Activated CD4-positive, alpha-beta T cell treated with anti-CD3 and anti-CD28 coated beads for 48 hours (primary cell): ENCODE measurements at places on chromosomes 3 and 15.
A peak's percentile ranks its signal among the peaks of the same experiment; 100 is the strongest.

DNA sequence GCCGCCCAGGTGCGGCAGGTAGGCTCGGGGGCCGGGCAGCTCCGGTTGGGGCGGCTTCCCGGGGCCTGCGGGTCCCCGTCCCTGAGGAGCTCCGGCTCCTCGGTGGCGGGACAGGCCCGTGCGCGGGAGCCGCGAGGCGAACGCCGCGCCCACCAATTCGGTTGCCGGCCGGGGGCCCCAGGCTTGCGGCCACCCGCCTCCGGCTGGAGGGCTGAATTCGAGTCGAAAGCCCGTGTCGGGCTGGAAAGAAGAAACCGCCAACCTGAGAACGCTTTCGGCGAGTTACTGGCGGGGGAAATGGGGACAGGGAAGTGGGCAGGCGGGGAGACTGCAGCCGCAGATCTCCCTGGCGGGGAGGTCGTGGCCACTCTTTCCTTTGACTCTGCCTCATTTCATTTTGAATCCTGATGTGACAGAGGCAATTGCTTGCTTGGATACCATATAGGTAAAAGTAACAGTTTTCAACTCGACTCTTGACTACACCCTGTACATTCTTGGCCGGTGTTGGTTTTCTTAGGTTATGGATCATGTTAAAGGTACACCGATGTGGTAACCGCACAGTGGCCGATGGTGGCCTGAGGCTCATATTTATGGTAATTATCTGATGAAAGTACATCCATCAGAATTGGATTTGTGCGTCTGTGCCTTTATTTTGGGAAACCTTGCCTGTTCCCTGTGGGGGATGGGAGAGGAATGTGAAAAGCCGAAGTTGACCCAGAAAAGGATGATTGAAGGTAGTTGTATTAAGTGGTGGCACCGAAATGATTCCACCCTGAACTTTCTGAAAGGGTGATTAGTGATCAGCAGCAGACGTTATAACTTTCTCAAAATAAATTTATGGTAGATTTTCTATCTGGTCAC, 1.7 kb downstream of the B3GNT5 start:
- peak; percentile 38 for DNase-seq

GRCh38 chr3:138774529-138775253, 60.0 kb downstream of the PIK3CB start:
- peak; percentile 37 for DNase-seq

DNA sequence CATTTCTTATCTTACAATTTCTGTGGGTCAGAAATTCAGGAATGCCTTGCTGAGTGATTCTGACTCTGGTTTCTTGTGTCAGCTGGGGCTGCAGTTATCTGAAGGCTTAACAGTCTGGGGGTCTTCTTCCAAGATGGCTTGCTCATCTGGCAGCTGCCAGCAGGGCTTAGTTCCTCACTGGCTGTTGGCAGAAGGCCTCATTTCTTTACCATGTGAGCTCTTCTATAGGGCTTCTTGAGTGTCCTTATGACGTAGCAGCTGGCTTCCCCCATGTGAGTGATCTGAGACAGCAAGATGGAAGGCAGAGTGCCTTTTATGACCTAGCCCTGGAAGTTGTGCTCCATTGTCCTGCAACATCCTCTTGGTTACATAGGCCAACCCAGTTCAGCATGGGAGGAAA, 82.0 kb upstream of the PDZRN3 start:
- DNase-seq = no peak

DNA sequence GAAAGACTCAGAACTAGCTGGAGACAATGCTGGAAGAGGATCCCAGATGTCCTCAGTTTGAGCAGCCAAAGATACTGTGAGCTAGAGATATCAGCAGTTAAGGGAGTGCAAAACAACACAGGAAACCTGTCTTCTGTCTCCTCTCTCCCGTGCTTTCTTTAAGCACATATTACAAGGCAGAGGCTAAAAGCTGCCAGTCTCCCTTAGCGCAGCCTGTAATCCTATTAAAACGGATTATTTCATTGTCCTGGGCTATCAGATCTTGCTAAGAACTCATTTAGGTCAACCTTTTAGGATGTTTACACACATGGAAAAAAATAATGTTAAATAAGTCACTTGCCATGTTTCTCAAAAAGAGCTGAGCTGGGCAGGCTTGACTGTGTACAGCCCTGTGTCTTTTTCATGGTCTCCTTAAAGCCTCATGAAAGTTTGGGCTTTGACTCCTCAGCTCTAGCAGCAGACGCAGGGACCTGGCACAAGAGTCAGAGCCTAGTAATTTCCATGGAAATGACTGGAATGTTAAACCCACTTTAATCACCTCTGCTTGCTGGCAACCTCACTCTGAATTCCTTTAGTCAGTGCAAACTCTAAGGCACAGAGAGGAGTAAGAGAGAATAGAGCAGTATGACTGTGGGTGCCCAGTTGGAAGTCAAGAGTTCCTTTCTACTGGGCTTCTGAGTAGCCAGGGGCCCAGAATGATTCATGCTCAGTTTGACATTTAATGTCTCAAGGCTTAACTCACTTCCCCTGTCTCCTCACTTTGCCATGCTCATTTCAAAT, 491.9 kb downstream of the NTRK3 start:
- DNase-seq = no peak

DNA sequence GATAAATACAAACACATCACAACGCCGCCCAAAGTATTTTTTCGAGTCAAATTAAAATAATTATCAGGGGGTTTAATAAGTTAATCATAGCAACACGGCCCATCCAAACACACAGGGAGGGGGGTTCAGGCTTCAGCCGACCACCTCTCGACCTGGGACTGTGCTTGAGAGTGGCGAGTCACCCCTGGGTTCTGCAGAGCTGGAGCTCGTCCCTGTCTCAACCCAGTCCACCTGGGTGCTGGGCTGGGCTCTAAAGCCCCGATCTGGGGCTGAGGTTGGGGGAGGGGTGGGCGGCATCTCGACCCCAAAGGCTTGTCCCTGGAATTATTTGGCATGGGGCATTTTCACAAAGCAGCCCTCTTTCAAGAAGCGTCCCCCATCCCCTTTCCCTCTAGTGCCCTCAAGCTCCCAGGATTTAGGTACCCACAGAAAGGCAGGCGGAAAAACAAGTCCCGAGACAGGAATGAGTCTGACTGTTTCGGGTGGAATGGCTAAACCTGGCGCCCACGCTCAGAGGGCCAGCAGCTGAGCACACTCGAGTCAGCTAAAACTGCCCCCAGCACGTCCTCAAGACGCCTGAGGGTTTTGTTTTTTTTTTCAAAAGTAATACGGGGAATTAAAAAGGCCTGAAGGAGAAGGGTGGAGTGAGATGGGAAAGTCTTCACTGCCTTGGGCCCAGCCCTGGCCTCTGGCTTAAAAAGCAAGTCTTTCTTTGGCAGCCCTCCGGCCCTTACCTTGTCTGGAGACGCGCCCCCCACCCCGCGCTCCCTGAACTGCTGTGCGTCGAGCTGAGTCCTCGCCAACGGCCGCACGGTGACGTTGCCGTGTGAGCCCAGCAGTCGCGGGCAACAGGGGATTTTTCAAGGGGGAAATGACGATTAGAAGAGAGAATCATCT, 32.5 kb downstream of the NR2F2 start:
- DNase-seq = no peak

DNA sequence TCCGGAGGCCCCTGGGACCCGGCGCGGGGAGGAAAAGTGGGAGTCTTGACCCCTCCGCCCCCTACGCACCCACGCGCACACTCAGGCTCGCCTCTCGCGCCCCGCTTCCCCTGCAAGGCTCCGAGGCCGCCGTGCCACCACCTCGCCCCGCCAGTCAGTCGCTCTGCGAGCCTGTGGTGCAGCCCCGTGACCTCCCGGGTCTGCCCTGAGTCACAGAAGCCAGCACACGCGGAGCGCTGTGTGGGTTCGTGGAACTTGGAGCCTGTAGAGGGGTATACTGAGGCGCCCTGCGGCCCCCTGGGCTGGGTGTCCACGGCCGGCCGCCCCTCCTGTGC, 380 bp upstream of the ALS2CL start:
- peak; percentile 62 for DNase-seq

GRCh38 chr3:124582621-124583395, 147.4 kb upstream of the UMPS start:
- DNase-seq = no peak

DNA sequence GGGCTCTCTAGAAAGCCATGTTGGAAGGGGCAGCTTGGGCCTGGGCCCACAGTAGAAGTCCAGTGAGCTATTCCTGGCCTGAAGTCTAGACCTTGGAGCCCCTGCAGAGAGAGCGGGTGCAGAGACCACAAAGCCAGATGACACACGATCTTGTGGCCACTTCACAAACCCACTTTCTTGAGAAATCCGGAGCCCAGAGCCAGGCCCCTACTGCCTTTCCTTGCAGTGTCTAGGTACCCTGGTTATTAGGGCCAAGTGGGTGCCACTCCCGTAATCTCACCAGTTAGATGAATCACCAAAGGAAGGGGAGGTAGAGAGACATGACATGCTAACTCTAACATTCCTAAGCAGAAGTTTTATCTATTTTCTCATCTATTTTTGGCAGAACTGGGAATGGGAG, 72.5 kb upstream of the ADAMTSL3 start:
- DNase-seq = no peak

GRCh38 chr3:117105686-117106085, 396.1 kb downstream of the TUSC7 start:
- no peak for DNase-seq

DNA sequence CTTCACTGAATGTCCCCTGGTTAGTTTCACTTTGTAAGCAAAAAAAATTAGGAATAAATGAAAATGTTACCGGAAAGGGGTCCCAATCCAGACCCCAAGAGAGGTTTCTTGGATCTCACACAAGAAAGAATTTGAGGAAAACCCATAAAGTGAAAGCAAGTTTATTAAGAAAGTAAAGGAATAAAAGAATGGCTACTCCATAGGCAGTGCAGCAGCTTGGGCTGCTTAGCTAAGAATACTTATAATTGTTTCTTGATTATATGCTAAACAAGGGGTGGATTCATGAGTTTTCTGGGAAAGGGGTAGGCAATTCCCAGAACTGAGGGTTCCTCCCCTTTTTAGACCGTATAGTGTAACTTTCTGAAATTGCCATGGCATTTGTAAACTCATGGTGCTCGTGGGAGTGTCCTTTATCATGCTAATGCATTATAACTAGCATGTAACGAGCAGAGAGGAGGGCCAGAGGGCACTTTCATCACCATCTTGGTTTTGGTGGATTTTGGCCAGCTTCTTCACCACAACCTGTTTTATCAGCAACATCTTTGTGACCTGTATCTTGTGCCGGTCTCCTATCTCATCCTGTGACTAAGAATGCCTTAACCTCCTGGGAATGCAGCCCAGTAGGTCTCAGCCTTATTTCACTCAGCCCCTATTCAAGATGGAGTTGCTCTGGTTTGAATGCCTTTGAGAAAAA, 41.0 kb upstream of the CMSS1 start:
- DNase-seq = no peak

GRCh38 chr3:162022911-162023310, 526.3 kb downstream of the OTOL1 start:
- no peak for DNase-seq

DNA sequence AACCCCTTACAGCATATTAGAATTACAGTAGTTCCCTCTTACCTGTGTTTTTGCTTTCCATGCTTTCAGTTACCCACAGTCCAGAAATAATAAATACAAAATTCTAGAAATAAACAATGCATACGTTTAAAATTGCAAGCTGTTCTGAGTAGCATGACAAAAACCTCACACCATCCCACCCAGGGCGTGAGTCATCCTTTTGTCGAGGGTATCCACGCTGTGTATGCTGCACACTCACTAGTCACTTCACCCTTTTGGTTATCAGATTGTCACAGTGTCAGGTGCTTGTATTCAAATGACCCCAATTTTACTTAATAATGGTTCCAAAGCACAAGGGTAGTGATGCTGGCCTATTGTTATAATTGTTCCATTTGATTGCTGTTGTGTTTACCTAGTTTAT, 72.5 kb upstream of the P3H2 start:
- no peak for DNase-seq

GRCh38 chr3:11558918-11559815, 84.5 kb downstream of the VGLL4 start:
- no peak for DNase-seq

- no peak for DNase-seq
Observed at GRCh38 chr15:77836121-77836692, 203.5 kb upstream of the LINGO1 start.

GRCh38 chr3:111070772-111071256, 802 bp upstream of the NECTIN3 start:
- peak; percentile 22 for DNase-seq
